ENCODE measurements at places on chromosomes 16 and 17.

DNA sequence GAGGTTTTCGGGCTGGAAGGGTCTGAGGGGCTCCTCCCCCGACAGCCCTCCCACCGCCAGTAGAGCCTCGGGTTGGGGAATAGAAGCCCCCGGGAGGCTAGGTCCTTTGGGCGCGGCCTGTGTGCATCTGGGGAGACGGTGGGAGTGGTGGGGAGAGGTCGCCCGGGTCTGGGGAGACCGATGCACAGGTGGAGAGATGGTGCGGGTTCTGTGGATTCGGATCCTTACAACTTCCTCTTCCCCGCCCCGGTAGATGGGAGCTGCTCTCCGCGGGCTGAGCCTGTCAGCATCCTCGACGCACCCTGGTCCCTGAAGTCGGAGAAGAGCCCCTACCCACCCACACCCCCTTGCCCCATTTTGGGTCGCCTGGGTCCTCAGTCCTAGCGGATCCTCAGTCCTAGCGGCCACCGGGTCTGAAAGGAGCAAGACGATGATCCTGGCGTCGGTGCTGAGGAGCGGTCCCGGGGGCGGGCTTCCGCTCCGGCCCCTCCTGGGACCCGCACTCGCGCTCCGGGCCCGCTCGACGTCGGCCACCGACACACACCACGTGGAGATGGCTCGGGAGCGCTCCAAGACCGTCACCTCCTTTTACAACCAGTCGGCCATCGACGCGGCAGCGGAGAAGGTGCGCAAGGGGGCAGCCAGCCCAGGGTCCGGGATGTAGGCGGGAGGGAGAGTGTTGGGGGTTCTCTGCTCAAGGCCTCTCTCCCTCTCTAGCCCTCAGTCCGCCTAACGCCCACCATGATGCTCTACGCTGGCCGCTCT is 790 bp downstream of the BCKDK start:
- no peak for DNase-seq

DNA sequence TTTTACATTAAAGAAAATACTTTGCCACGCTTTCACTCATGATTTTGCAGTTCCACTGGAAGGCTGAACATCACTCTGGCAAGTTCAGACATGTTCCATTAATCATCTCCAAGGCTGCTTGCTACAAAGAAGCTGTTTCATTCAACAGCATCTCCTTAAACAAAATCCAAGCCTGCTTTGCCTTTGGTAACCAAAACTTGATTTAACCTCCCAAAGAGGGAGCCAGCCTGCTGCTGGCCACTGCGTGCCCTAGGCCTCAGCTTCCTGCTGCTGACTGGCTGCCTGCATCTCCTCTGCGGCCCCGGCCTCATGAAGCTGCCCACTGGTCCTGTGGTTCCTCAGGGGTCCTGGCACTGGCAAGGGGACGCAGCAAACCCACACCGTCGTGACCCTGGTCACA is 31.8 kb downstream of the ANKRD11 start:
- DNase-seq = no peak

- no peak for DNase-seq
Observed at GRCh38 chr17:69282002-69282401, 44.9 kb downstream of the ABCA5 start.

DNA sequence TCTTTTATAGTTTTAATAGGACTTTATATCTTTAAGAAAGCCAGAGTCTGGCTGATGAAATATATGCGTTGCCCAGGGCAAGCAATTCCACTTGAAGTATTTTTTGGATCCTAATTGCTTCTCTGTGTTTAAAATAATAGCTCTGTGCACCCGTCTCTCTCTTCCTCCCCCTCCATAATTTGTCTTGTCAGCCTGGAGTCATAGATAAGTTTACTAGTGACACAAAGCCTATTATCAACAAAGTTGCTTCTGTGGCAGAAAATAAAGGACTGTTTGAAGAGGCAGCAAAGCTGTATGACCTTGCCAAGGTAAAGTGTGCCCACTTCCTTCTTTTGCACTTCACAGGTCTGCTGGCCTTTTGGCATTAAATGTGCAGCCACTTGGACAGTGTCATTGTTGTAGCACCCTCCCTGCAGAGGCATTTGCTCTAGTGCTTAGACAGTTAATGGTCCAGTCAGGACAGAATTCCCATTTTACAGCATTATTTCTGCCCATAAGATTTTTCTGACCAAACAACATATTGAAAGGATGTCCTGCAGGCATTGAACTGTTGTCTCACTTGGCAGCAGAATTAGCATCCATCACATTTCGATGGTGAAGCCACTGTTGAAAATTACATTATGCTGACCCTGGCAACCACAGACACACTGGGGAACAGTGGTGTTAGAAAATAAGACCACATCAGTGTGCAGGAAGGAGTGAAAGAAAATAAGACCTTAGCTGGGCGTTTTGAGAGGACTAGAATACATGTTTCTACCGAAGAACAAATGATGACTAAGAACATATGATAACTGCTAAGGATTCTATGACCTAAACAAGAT is 28.4 kb upstream of the SLC12A3 start:
- DNase-seq = no peak

DNA sequence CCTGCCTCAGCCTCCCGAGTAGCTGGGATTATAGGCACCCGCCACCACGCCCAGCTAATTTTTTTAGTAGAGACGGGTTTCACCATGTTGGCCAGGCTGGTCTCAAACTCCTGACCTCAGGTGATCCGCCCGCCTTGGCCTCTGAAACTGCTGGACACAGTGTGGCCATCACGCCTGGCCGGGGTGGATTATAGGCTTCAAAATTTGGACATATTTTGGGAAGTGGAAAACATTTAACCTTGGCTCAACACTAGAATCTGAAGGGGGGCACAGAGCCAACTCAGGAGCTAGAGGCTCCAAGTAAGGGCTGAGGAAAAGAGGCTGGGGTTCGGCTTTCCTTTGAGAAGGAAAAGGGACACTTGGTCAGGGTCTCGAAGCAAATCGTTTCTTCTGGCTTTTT is 2.2 kb upstream of the CDK5R1 start:
- DNase-seq = no peak

GRCh38 chr16:12871784-12872183 is 29.6 kb upstream of the SHISA9 start:
- DNase-seq = no peak

DNA sequence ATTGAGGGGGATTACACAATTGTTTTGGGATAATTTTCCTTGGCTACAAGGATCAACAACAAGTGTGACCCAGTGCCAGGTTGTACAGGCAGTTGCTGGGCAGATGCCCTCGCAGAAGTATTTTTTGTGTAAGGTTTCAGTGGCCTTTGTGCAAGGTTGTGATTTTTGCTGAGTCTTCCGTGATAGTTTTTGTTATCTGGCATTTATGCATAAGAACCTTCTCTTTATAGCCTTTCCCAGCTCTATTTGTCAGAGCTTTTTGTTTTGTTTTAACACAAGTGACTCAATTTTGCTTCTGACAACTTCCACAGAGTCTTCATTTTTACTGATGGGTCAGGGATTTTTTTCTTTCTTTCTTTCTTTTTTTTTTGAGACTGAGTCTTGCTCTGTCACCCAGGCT is 6.7 kb upstream of the PRPSAP1 start:
- no peak for DNase-seq

DNA sequence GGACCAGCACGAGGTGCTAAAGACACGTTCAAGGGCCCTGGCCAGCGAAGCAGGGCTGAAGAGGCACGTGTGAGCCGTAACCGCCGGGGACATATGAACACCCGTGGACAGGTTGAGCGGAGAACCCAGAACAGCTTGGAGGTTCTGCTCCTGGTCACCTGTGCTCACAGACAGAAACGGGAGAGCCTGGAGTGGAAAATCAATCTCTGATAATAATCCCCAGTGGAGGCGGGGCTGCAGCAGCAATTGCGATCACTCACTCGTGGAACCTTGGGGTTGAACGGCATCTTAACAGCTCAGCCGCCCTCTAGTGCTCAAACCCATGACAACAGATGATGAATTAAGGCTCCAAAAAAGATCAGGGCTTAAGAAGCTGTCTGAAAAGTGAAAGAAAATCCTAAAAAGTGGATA is 25.6 kb downstream of the WIPI1 start:
- no peak for DNase-seq

GRCh38 chr17:82915757-82916027 is 75.9 kb upstream of the ZNF750 start:
- no peak for DNase-seq

- DNase-seq = no peak
Observed at GRCh38 chr17:7260651-7261378, 1.5 kb downstream of the CLDN7 start.

Data from nucleus accumbens (tissue), 56 donors.